ENCODE measurements at places on chromosomes 7 and 10. TPM values are rescaled to one million over a fixed set of nuclear protein-coding genes. Genes with fewer than 3 reads are reported as not detected.

GRCh38 chr10:44771233-44771995 is 139.7 kb upstream of the TMEM72 start:
- no peak overlapping the region for H3K27ac ChIP-seq
- no peaks in the 10 kb centered on the region for H3K36me3 ChIP-seq
- H3K27me3 ChIP-seq: no peaks in the 10 kb centered on the region
- H3K4me1 ChIP-seq: peaks cover 9% of the 10 kb centered on the region
- H3K4me3 ChIP-seq: no peak overlapping the region

The NPSR1 gene
- not detected for polyA plus RNA-seq

DNA sequence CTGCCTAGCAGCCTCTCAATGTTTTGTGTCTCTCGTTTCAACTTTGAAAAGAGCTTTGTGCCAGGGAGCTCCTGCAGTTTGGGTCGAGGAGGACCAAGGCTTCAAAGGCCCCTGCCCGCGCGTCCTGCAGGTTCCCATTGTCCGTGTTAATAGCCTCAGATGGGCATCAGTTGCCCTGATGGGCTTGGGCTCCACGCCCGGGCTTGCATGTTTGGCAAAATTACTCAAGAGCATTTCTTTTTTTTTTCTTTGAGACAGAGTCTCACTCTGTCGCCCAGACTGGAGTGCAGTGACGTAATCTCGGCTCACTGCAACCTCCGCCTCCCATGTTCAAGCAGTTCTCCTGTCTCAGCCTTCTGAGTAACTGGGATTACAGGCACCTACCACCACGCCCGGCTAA is 636.6 kb downstream of the SDK1 start:
- no peak for DNase-seq
- H3K27me3 ChIP-seq: no peaks in the 10 kb centered on the region
- H3K4me3 ChIP-seq: no peak overlapping the region
- no peaks in the 10 kb centered on the region for H3K4me1 ChIP-seq

The AGAP9 gene
- 10.0 TPM for polyA plus RNA-seq

GRCh38 chr10:100265821-100266485 is 1.5 kb downstream of the CWF19L1 start:
- peaks cover 2% of the 10 kb centered on the region for H3K36me3 ChIP-seq
- H3K4me3 ChIP-seq: no peak overlapping the region
- no peak for DNase-seq
- H3K27me3 ChIP-seq: no peaks in the 10 kb centered on the region
- H3K27ac ChIP-seq: no peak overlapping the region
- H3K4me1 ChIP-seq: no peaks in the 10 kb centered on the region

The GJD4 gene
- not detected for polyA plus RNA-seq

The PRPS1L1 gene
- not detected for polyA plus RNA-seq
